ENCODE measurements at places on chromosomes 13 and 19.

GRCh38 chr13:51148952-51149573 is 38.0 kb upstream of the C13orf42 start:
- peak; percentile 43 for DNase-seq

DNA sequence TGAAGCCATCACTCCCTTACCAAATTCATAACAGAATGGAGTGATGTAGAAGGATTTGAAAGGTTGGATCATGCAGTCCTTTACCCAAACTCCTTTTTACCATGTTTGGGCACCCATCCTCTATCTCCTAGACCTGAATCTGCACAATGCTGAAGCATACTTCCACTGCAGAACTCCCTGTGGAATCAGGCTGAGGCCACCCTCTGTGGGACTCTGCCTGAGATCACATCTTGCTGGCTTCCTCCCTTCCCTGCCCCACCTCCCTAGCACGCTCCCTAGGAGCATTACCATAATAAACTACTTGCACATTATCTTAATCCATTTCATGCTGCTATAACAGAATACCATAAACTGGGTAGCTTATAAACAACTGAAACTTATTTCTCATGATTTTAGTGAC is 68.4 kb upstream of the VSTM2B start:
- DNase-seq = no peak

- DNase-seq = no peak
These were observed 507 bp downstream of the COL4A1 start for GRCh38 chr13:110306340-110306959.

- no peak for DNase-seq
These were observed 16.3 kb upstream of the TEX29 start for GRCh38 chr13:111304041-111304544.

GRCh38 chr19:56145698-56146097 is 4.6 kb downstream of the ZNF444 start:
- no peak for DNase-seq

DNA sequence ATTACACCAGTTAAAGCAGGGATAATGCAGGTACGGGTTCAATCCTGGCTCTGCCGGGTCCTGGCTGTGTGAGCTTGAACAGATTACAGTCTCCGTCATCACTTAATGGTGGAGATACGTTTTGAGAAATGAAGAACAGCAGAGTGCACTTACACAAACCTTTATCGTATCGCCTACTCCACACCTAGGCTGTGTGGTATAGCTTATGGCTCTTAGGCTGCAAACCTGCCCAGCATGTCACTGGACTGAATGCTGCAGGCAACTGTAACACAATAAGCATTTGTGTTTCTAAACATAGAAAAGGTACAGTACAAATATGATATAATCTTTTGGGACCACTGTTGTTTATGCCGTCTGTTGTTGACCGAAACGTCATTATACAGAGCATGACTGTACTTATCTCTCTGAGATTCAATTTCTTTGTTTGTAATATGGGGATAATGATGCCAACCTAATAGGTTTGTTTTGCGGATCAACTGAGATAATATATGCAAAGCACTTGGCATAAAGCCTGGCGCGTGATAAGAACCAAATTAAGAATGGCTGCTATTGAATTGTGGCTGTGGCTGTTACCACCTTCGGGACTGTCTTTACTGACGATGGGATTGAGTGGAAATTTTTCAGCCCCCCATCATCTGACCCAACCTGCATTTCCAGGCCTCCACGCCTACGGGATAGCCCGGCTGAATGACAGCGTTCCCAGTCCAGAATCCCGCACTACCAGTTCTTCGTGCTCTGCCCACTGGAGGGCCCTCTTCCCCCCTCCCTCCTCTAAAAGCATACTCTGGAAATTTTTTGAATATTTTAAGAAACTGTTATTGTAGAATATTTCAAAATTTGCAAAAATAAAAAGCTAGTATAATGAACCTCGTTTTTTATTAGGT is 11.2 kb downstream of the KRTDAP start:
- DNase-seq = no peak

GRCh38 chr19:44025217-44025936 is at the start of gene ZNF222:
Gene ZNF222, plus strand, starts transcription at chr19:44025379. Its CDS starts 58 bp downstream, at chr19:44025437.
- peak; percentile 65 for DNase-seq

DNA sequence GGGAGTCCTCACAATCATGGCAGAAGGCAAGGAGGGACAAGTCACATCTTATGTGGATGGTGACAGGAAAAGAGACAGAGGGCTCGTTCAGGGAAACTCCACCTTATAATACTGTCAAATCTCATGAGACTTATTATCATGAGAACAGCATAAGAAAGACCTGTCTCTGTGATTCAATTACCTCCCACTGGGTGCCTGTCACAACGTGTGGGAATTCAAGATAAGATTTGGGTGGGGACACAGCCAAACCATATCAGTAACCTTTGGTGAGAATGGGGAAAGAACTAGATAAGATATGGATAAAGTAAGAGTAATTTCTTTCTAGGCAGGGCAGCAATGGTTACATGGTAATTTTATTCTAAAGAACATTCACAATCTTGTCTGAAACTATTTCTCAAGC is 344.9 kb upstream of the KLF12 start:
- no peak for DNase-seq

- DNase-seq = no peak
These were observed 55.2 kb upstream of the FLT1 start for GRCh38 chr13:28550091-28550490.

DNA sequence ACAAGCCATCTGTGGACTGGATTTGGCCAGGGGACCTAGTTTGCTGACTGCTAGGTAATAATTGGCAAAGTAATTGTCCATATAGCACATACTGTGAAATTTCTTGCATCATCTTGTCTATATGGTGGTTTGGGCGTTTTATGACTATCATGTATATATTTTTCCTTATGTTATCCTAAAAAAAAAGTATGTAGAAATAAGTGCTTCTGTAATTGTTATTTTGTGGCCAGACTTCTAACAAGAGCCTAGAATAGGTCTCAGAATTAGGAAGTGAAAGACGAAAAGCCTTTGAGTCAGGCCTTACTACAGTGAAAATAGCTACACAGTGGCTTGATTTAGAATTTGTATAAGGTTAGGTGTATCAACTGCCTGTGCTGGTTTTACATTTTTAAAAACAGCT is 4.2 kb downstream of the FNDC3A start:
- no peak for DNase-seq

- peak; percentile 96 for DNase-seq
These were observed 3.7 kb upstream of the ZNF665 start for GRCh38 chr19:53196777-53197396.

GRCh38 chr19:33286899-33287298 is 15.4 kb downstream of the CEBPA start:
- no peak for DNase-seq

DNA sequence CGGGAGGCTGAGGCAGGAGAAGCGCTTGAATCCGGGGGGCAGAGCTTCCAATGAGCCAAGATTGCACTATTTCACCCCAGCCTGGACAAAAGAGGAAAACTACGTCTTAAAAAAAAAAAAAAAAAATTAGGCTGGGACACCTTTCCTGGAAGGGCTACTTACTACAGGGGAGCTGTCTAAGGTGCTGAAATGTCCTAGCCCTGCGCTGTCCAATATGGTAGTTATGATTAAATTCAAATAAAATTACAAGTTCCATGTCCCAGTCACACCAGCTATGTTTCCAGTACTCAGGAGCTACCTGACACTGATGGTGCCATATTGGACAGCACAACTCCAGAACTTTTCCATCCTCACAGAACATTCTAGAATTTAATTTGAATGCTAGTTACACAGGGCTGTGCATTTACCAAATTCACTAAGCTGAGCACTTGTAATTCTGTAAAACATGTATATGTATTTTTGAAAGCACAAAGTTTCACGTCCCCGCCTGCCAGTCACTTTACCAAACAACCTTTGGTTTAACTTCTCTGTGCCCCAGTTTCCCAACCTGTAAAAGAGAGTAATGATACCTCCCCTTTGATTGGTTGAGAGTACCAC is 9.2 kb upstream of the ZSCAN22 start:
- no peak for DNase-seq

DNA sequence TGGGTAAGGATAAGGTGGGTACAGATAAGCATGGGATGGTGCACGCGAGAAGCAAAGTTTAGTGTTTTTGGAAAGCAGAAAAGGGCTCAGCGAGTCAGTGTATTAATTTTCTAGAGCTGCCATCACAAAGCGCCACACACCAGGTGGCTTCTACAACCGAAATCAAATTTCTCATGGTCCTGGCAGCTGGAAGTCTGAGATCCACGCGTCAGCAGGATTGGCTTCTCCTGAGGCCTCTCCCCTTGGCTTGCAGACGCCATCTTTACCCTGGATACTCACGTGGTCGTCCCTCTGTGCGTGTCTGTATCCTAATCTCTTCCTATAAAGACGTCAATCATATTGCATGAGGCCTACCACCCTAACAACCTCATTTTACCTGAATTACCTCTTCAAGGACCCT is 51.5 kb upstream of the USP29 start:
- no peak for DNase-seq

DNA sequence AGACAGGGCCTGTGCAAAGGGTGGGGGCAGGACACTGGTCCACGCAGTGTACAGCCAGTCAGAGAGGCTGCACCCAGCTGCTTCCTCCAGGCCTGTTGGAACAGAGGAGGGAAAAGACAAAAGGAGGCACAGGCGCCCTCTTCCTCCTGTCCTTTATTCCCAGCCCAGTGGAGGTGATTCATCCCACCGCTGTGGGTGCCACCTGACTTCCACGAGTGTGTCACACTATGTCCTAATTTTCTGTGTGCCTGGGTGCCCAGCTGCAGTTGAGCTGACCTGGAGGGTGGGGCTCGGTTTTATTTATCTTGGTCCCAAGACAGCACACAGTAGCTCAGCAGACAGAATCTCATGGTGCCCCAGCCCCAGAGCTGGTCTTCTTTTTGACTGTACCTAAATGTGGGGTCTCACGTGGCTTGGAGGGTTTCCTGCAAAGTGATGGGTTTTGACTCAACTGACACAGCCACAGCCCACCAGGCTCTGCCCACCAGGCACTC is 9.0 kb downstream of the EPS15L1 start:
- no peak for DNase-seq

GRCh38 chr13:80727321-80727975 is 386.5 kb upstream of the SPRY2 start:
- no peak for DNase-seq

GRCh38 chr13:23567906-23568460 is 2.2 kb upstream of the TNFRSF19 start:
- DNase-seq = no peak

GRCh38 chr13:42706286-42706685 is 75.1 kb upstream of the FAM216B start:
- no peak for DNase-seq

DNA sequence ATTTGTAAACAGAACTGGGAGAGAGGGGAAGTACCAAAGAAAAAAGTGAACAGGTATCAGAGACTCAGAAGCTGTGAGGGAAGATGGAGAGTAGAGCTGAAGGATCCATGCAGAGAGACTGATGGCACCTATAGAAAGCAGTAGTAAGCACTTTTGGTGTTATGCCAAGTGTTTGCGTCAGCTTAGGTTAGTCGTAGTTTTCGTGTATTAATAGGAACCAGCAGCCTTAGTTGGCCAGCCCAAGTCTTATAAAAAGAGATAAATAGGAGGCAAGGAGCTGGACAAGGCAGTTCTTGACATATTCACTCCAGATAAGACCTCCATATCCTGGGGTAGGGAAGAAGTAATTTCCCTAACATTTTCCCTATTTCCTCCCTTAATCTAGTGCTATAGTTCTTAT is 214.2 kb downstream of the OXGR1 start:
- no peak for DNase-seq

DNA sequence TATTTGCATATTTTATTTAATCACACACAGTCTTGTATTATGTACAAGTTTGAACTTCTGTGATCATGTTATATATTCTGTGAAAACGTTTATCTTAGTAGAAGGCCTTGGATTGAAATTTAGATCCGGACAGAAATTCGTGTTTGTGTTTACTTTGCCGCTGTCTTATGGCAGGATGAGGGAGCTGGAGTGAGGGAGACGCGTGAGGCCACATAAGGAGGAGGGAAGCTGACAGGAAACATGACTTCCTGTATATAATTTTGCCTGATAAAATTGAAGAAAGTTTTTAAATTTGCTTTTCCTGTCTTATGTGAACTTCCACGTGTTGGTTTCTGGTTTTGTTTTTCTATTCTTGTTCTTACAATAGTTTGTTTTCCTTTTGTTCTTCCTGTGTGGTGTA is 200.2 kb downstream of the MTUS2 start:
- DNase-seq = no peak

DNA sequence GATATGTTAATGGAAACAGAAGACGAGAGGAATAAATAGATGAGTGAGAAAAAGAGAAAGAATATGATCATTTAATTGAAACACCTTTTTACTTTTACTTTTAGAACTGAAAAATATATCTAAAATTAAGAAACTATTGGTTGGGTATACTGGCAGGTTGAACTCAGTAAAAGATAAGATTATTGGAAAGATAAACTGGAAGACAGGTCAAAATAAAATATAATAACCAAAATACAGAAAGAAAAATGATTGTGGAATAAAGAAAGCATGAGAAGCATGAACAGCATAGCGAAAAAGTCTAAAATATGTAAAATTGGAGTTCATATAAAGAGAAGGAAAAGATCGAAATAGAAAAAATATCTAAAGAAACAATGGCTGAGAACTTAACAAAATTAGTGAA is 242.2 kb upstream of the MIR17HG start:
- DNase-seq = no peak

GRCh38 chr13:21324803-21325202 is 134.3 kb downstream of the ZDHHC20 start:
- DNase-seq = no peak

GRCh38 chr19:16703677-16704076 is 16.0 kb upstream of the NWD1 start:
- DNase-seq = no peak

DNA sequence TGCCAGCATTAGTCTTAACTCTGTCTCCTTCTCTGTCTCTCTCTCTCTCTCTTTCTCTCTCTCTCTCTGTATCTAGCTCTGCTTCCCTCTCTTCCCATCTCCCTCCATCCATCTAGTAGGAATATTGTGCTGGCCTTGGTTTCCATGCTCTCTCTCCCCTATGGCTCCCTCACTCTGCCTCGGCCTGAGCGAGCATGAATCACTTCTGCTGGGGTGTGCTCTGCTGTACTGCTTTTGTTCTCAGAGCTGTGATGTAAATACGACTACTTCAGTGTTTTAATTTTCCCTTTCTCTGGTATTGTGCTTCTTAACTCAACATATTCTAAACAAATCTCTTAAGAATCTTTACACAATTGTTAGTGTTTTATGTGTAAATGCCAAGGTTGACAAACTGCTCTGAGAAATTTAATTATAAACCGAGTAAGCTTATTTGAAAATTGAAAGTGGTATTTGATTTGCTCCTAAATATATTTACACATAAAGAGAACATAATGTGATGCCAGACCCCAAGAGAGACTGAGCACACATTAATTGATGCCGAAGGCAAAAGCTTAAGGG is 211.5 kb upstream of the KL start:
- no peak for DNase-seq

DNA sequence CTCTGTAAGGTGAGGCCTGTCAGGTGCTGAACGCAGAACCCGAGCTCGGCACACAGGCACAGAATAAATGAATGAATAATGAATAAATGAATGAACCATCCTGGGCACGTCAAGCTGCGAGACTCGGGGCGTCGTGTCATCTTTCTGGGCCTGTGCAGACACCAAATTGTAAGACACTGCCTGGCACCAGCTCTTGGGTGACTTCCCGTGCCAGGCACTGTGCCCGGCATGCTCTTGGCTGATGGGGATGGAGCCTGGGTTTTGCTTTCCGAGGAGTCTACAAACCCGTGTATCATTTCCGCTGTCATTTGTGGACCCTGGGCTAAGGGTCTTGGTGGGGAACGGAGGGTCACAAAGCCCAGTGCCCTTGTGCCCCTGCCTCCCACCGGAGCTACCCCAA is 43.9 kb downstream of the CELF5 start:
- peak; percentile 8 for DNase-seq

Data from caudate nucleus (tissue), 63 donors.